ENCODE measurements at places on chromosomes 1 and 21. TPM values are rescaled to one million over a fixed set of nuclear protein-coding genes. Genes with fewer than 3 reads are reported as not detected.
A peak's percentile ranks its signal among the peaks of the same experiment; 100 is the strongest.

DNA sequence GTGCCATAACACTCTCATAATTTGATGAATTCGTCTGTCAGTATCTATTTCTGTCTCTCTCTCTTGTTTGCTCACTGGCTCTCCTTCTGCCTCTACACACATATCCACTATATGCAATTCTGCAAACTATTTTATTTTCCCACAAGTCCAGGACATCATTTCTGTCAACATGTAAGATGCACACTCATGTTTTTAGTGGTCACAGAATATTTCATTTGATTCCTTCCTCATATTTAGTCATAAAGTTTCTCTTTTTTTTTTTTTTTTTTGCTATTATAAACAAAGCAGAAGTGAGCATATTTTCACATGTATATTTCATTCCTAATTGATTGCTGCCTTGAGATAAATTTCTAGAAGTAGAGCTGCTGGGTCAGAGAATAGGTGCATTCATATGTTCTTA is 165.3 kb downstream of the PGBD5 start:
- H3K4me1 ChIP-seq: no peaks in the 10 kb centered on the region
- no peak overlapping the region for H3K4me3 ChIP-seq
- DNase-seq: no peak
- no peak overlapping the region for H3K27ac ChIP-seq
- H3K27me3 ChIP-seq: no peaks in the 10 kb centered on the region
- H3K36me3 ChIP-seq: peaks cover 31% of the 10 kb centered on the region

- DNase-seq: no peak
- H3K27ac ChIP-seq: no peak overlapping the region
- no peak overlapping the region for H3K4me3 ChIP-seq
These were observed 94.5 kb downstream of the HUNK start for GRCh38 chr21:31967334-31967733.

DNA sequence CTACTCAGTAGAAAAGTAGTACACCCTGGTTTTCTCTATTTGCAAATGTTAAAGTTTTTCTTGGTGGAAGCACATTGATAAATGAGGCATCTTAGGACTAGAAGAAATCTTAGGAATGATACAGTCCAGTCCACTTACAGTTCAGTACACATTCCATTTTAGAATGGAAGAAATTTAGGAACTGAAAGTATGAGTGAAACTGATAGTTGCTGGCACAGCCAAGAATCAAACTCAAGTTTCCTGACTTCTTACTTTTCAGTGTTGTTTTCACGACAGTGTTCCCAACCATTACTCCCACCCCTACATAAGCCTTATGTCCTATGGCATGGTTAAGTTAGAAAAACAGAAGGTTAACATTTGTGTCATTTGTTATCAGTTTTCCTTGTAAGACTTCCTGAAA is 258.5 kb downstream of the BACH1 start:
- no peaks in the 10 kb centered on the region for H3K4me1 ChIP-seq
- H3K27me3 ChIP-seq: no peaks in the 10 kb centered on the region
- no peak overlapping the region for H3K4me3 ChIP-seq
- H3K27ac ChIP-seq: no peak overlapping the region
- no peak for DNase-seq

DNA sequence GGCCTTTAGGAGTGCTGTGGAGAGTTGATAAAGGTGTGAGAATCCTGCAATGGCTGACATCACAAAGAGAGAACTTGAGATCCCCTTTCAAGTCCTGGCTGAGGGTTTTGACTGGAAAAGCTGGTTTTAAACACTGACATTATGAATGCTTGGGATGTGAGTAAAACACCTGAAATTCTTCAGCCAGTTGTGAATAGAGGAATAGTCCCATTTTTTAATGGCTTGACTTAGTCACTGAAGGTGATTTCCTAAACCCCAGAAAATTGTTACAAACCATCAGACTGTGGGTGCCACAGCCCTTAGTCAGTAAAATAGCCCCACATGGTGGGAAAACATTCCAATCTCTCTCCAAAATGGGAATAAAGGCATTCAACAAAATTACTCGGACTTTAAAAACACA is 107.7 kb upstream of the LMO4 start:
- no peak for DNase-seq
- H3K4me1 ChIP-seq: no peaks in the 10 kb centered on the region
- no peaks in the 10 kb centered on the region for H3K36me3 ChIP-seq
- H3K4me3 ChIP-seq: no peak overlapping the region

- no peaks in the 10 kb centered on the region for H3K4me1 ChIP-seq
- H3K27me3 ChIP-seq: no peaks in the 10 kb centered on the region
- no peaks in the 10 kb centered on the region for H3K36me3 ChIP-seq
- H3K4me3 ChIP-seq: no peak overlapping the region
These were observed 13.5 kb downstream of the COL6A1 start for GRCh38 chr21:45994759-45995685.

DNA sequence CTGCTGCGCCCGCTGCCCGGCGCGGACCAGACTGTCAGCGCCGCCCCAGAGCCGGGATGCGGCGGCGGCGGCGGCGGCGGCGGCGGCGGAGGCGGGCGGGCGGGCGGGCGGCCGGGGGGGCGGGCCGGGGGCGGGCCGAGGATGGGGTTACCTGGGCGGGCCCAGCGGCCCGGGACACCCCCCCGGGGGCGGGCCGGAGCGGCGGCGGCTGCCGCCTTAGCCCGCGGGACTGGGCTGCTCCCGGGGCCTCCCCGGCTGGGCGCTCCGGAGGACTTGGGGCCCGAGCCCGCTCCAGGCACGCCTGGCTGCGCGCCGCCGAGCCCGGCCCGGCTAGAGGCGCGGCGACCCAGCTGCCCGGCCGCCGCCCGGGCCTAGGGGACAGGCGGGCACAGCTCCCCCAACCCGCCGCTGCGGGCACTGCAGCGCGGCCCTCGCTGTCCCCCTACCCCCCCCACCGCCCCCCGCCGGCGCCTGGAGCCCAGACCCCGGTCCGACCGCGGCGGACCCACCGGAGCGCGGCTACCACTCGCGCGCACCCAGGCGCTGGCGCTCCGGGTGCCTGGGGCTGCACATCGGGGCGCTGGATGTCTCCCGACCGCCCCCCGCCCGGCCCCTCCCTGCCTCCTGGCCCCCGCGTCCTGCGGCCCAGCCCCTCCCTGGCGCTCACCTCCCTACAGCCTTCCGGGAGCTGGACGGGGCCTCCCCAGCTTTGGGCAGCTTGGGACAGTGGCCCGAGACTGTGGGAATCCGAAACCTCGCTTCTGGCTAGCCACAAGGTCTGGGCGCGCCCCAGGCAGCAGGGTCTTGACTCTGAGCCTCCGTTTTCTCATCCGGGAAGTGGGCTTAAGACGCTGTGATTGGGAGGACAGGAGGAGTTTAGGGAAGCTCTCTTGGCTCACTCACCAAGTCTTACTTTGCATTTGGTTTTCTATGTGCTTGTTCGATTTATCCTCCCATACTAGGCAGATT is at the start of gene WNT4:
TSS of gene WNT4 (minus strand) at position 33 of the 969 bp plus-strand sequence. CDS start 175 bp downstream, outside the sequence.
- no peak within 1 kb of the TSS for H3K27ac ChIP-seq
- H3K27me3 ChIP-seq: peaks cover 25% of the 10 kb centered on the region
- DNase-seq: peak; percentile 32
- H3K4me1 ChIP-seq: peaks cover 14% of the 10 kb centered on the region
- no peaks in the 10 kb centered on the region for H3K36me3 ChIP-seq

The NEK2 gene
- 0.78 TPM for total RNA-seq

The ZC3H12A gene
- total RNA-seq: 219 TPM

DNA sequence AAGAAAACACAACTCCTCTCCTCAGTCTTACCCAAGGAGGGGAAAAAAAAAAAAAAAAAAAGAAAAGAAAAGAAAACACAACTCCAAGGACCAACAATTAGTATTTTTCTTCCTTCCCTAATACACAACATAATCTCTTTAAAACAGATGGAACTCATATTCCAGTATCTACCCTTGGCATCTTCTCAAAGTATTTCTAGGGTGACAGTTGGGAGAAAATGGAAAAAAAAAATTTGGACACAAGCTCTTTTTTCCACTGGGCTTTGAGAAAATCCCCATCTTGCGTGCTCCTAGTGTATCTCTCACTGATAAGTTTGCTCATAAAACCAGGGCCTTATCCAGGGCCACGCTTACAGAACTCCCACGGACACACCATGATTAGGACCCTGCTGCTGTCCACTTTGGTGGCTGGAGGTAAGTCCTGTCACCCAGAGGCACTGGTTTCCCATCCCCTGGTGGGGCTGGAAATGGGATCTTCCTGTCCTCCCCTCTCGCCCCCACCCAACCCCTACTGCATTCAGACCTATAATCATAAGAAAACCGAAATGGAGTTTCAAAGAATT is at the start of gene CELA2B:
TSS of gene CELA2B (plus strand) at position 353 of the 563 bp plus-strand sequence. CDS start at position 375, 22 bp downstream.
- H3K27ac ChIP-seq: no peak within 1 kb of the TSS
- DNase-seq: no peak
- no peaks in the 10 kb centered on the region for H3K27me3 ChIP-seq
- no peaks in the 10 kb centered on the region for H3K4me1 ChIP-seq

DNA sequence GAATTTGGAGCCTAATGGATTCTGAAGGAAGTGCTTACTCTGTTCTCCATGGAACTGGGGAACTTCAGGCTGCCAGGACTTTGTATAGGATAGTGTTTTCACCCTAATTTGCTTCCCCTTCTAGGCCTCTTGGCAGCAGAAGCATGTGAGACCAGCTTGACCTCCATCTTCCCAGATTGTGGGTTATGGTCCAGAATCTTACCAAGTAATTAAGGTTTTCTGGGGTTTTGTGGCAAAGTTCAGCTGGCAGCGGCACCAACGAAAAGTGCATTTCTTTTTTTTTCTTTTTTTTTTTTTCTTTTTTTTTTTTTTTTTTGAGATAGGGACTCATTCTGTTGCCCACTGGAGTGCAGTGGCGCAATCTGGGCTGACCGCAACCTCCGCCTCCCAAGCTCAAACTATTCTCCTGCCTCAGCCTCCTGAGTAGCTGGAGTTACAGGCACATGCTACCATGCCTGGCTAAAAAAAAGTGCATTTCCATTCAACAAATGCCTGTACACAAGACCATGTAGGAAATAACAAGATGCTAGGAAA is 3.4 kb upstream of the BMP8A start:
- peaks cover 3% of the 10 kb centered on the region for H3K27me3 ChIP-seq
- peaks cover 12% of the 10 kb centered on the region for H3K4me1 ChIP-seq
- no peak overlapping the region for H3K27ac ChIP-seq
- DNase-seq: no peak

The DEPDC1 gene
- total RNA-seq: not detected

DNA sequence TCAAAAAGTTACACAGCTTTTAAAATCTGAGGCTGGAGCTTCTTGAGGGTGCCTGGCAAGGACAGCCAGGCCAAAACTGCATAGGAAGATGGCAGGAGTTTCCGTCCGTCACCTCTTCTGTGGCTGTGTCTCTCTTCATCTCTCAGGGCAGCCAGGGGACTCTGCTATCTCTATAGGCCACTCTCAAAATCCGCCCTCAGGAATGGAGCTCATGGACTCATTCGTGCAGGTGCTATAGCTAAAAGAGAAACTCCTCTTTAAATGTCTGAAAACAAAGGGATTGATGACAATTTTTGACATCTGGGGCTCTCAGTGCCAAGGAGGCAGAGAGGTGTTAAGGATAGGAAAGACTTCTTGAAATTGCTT is 27.2 kb downstream of the OVAAL start:
- no peak overlapping the region for H3K27ac ChIP-seq
- H3K36me3 ChIP-seq: no peaks in the 10 kb centered on the region
- no peak for DNase-seq
- no peaks in the 10 kb centered on the region for H3K27me3 ChIP-seq
- no peaks in the 10 kb centered on the region for H3K4me1 ChIP-seq

The RER1 gene
- 98.9 TPM for total RNA-seq

GRCh38 chr1:163444665-163445064 is 122.9 kb downstream of the NUF2 start:
- no peaks in the 10 kb centered on the region for H3K27me3 ChIP-seq
- no peak overlapping the region for H3K4me3 ChIP-seq
- no peak overlapping the region for H3K27ac ChIP-seq
- no peaks in the 10 kb centered on the region for H3K4me1 ChIP-seq
- DNase-seq: no peak

GRCh38 chr21:25457411-25457810 is 149.9 kb downstream of the MRPL39 start:
- no peaks in the 10 kb centered on the region for H3K27me3 ChIP-seq
- H3K36me3 ChIP-seq: no peaks in the 10 kb centered on the region
- H3K4me3 ChIP-seq: no peak overlapping the region

The KRTAP21-2 gene
- total RNA-seq: not detected

The LCE1B gene
- total RNA-seq: not detected

DNA sequence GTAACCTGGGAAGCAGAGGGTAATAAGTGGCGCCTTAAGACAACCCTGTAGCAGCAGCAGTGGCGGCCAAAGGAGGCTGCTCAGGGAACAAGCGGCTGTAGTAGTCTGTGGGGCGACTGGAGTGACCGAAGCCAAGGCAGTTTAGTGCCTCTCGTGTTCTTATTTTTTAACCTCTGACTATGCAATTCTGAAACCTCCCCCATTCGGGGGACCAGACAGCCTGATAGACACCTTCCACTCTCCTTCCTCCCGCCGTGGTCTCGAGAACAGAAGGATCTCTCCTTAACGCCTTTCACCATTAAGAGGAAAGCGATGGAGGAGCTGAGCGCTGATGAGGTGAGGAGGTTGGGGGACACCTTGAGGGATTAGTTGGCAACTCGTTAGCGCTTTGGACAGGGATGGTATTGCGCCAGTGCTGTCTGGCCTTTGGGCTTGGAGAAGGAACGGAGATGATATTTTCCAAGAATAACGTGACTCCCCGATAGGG is 644 bp downstream of the UBE4B start:
- DNase-seq: peak; percentile 19
- peak overlapping the region; percentile 88 for H3K27ac ChIP-seq
- no peaks in the 10 kb centered on the region for H3K27me3 ChIP-seq
- H3K36me3 ChIP-seq: peaks cover 18% of the 10 kb centered on the region

The SPRR5 gene
- not detected for total RNA-seq

DNA sequence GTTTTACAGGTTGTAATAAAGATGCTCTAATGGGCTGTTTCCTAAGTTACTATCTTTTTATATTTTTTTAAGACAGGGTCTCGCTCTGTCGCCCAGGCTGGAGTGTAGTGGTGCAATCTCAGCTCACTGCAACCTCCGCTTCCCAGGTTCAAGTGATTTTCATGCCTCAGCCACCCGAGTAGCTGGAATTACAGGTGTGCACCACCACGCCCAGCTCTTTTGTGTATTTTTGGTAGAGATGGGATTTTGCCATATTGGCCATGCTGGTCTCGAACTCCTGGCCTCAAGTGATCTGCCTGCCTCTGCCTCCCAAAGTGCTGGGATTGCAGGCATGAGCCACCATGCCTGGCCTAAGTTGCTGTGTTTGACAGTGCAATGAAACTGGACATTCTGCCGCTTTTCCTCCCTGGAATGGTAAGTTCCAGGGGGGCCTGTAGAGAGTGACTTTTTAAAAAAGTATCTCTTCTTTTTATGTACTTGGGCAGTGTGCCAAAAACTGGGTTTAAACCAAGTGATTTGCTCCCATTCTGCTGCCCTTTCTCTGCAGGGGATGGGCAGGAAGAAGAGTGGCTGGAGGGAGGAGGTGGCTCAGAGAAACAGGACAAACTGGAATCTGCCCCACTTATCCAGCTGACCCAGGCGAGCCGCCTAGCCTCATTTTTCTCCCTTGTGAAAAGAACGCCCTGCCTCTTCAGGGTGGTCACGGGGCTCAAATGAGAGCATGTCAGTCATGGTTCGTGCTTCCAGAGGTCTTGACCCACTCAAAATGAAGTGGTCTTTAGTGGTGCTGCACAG is 2.3 kb downstream of the SLC37A1 start:
- H3K27ac ChIP-seq: no peak overlapping the region
- peaks cover 13% of the 10 kb centered on the region for H3K4me1 ChIP-seq
- H3K27me3 ChIP-seq: no peaks in the 10 kb centered on the region
- peaks cover 31% of the 10 kb centered on the region for H3K36me3 ChIP-seq
- no peak for DNase-seq

GRCh38 chr1:14930247-14930965 is 223.1 kb upstream of the TMEM51 start:
- no peaks in the 10 kb centered on the region for H3K36me3 ChIP-seq
- no peak for DNase-seq
- H3K4me1 ChIP-seq: no peaks in the 10 kb centered on the region
- no peak overlapping the region for H3K4me3 ChIP-seq
- peaks cover 7% of the 10 kb centered on the region for H3K27me3 ChIP-seq

Measured in natural killer cell (primary cell).